ENCODE measurements at places on chromosomes 3 and 15.
A peak's percentile ranks its signal among the peaks of the same experiment; 100 is the strongest.

- peak; percentile 58 for DNase-seq
These were observed 99.9 kb downstream of the TLE3 start for GRCh38 chr15:69997813-69998212.

DNA sequence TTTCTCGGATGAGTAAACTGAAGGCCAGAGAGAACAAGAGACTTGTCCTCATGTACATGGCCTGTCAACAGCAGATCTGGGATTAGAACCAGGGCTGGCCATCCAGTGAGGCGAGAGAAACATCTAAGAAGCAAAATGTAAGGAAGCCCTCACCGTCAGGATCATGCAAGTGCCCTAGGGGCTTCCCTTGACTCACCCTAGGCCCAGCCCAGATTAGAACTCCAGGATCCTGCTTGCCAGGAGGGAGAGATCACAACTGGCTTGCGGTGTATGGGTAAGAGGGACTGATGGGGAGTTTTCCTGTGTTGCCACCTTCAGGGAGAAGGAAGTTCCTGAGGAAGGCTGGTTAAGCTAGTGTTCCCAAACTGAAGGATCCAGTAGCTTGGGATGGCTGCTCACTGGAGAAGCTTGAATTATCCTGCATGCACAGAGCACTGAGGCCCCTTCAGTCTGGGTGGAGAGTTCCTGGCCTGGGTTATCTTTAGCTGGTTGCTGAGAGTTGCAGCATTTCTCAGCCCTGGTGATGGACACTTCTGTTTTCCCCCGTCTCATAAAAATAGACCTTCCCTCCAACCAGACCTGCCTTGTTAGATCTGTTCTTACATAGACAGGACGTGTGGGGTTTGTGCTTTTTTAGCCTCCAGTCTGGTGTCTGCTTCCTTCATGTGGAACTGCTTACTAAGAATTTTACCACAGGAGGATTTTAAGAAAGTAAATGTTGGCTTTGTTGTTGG is 28.2 kb upstream of the XIRP1 start:
- DNase-seq: no peak

GRCh38 chr3:47404431-47404876 is 23.6 kb downstream of the PTPN23 start:
- no peak for DNase-seq

- no peak for DNase-seq
These were observed 122.6 kb downstream of the FBN1 start for GRCh38 chr15:48522911-48523310.

DNA sequence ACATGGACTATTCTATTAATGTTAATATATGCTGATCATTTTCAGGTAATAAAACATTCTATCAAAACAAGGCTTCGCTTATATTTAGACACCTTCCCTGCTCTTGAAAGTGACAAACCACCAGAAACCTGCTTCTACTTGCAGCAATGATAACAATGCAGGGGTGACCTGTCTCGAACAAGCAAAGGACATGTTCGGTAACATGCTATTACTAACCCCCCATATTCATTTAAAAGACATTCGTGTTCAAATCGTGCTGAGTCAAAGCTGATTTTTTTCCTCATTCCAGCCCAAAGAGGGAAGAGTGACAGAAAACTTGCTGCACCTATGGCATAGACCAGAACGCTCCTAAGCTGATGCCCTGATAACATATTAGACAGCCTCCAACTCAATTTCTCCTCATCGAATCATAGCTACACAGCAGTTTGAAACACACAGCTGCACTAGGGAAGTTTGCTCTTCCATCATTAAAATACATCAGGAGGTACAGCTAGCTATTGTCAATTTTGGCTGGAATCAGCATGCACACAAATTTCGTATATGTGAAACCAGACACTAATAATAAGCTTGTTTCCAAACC is 341.5 kb downstream of the FOXP1 start:
- DNase-seq: no peak

GRCh38 chr3:172627057-172627809 is 83.6 kb downstream of the NCEH1 start:
- DNase-seq: no peak

DNA sequence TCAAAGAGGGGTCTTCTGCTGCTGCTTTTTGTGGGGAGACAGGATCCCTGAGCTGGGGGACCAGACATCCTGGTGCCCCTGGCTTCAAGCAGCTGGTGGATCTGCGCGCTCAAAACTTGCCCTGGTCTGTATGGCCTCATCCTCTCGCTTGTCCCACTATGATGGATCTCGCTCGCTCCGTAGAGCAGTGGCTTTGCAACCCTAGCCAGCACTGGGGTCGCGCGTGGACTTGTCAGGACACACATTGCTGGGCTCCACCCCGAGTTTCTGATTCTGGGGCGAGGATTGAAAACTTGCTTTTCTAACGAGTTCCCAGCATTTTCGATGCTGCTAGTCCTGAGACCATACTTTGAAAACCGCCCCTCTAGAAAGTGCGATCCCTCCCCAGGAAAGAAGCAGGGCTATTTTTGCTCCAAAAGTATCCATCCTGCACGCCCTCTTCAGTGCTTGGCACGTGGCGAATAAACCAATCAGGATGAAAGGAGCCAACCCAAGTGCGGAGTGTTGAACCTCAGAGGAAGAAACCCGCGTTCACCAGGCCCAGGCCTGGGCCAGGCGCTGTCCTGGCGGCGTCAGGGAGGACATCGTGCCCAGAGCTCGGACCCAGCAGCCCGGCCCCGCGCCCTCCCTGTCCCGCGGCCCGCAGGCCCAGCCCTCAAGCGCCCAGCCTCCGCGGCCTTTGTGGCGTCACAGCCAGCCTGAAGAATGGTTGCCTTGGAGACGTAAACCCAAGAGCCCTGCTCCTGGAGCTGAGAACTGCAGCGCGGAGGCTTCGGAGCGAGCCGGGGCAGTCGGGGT is at the start of gene CFAP100:
TSS of gene CFAP100 (plus strand) at position 731 of the 798 bp plus-strand sequence. CDS start 1,092 bp downstream, outside the sequence.
- peak; percentile 57 for DNase-seq

DNA sequence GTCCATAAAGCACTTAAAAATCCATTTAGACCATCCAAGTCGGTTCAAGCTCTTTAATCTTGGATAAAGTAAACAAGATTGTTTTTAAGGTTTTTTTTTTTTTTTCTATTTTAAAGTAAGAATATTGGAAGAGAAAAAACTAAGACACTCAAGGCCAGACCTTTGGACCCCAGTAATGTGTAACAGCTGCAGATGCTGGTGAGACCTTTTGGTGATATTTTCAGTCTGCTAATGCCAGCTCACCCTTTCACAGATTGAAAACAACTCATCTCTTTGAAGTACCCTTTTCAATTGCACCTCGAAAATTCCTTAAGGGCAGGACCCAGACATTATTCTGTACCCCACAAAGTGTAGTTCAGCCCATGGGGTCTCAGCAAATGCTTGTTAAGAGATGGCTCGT is 260.7 kb upstream of the CTNNB1 start:
- DNase-seq: no peak

DNA sequence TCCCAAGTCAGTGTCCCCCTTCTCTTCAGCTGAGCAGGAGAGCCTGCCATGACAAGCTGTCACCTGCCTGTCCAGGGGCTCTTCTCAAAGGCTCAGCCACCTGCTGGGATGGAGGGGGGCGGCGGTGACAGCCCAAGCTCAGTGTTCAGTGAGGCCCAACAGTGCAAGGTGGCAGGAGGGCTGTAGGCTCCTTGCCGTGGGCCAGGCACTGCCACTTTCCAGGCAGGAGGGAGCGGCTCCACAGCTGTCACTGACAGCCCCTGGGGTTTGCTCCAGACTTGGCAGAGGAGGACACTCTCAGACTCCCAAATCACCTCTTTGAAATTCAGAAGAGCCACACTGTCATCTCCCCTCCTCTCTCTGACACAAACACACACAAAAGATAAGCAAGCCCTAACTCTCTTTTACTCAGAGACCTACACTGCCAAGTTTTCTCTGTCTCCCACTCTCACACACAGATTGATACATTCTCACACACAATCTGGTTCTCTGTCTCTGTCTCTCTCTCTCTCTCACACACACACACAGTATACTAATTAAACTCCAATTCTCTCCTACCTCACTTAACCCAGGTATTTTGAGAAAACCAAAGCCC is 443.3 kb downstream of the EPHB1 start:
- DNase-seq: peak; percentile 16

DNA sequence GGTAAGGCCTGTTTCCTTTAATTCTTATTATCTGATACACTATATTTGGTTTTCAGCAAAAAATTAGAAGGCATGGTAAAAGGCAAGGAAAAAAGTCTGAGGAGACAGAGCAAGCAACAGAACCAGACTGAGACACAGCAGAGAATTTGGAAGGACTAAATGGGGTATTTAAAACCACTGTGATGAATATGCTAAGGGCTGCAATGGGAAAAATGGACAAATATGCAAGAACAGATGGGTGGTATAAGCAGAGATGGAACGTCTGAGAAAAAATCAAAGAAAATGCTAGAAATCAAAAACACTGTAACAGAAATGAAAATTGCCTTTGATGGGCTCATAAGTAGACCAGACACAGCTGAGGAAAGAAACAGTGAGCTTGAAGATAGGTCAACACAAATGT is 50.8 kb upstream of the NSMCE3 start:
- no peak for DNase-seq

DNA sequence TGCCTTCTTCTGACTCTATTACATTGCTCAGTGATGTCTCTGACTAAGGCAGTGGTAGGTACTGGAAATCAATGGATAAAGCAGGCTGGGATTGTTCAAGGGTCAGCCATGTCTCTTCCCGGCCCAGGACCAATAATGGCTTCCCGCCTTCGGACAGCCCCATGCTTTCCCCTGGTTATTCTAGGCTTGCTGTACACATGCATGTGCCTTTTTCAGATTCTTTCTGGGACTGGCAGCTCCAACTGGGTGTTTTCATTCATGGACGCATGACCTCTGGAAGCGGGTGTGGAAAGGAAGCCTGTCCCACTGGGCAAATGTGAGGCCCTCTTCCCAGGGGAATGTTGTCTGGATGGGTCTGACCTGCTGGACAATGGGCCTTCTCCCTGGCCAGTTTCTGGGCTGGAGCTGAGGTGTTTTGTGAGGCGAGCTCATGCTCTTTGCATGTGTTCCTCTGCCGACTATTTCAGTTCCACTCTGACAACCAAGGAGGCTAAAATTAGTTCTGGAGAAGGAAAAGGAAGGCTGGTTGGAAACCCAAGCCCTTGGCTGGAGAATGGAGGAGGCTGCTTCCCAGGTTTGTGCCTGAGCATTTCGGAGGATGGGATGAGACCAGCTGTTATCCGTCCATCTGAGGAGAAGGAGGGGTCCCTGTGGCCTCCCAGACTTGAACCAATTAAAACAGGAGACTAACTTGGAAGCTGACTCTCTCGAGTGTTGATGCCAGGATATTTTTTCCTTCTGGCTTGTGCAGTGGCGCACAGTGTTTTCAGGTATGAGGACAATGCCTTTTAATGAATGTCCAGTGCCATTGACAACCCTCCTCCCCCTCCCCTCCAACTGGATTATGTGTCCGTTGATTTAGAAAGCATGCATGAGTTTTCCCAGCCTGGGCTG is 6.9 kb downstream of the ACVR2B start:
- DNase-seq: no peak

GRCh38 chr3:71646971-71647370 is 63.4 kb upstream of the FOXP1 start:
- DNase-seq: no peak

GRCh38 chr15:100330629-100331215 is 11.1 kb downstream of the ADAMTS17 start:
- no peak for DNase-seq

DNA sequence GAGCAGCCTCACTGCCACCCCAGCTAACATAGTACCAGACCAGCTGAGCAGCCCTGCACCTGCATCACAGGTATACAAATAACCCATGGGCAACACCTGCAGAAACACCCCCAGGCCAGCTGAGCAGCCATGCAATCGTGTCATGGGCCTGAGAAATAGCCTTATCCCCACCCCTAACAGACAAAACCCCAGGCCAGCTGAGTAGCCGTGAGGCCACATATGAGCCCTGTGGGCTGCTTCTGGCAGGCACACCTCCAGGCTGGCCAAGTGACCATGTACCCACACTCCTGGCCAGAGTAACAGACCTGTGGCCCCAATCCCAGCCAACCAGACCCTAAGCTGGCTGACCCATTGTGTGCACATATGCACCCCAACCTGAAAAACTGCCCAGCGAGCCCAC is 138.6 kb downstream of the DMXL2 start:
- DNase-seq: no peak

- no peak for DNase-seq
These were observed 57.7 kb downstream of the SUMF1 start for GRCh38 chr3:4409415-4409814.

- no peak for DNase-seq
These were observed 94.9 kb downstream of the ST6GAL1 start for GRCh38 chr3:187025254-187025655.

DNA sequence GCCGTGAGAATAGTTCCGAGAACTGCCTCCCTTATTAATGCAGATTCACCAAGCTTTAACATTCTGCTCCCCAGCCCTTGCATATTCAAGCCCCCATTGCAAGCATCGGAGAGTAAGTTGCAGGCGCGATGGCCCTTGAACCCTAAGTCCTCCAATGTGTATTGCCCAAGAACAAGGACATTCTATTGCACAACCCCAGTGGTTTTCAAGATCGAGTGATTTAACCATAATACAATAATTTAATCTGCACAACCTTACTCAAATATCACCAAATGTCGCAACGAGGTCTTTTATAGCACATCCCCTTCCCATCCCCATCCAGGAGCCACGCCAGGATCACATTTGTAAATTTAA is 21.7 kb upstream of the PLXND1 start:
- DNase-seq: no peak

- DNase-seq: no peak
These were observed 116.3 kb upstream of the MEF2A start for GRCh38 chr15:99449514-99449913.

Data from NCI-H1092 treated with DMSO at 0.1 percent for 48 hours (cell line).